NCI-H1105 treated with DMSO at 0.1 percent for 48 hours (cell line): ENCODE measurements at places on chromosomes 6 and 20.

DNA sequence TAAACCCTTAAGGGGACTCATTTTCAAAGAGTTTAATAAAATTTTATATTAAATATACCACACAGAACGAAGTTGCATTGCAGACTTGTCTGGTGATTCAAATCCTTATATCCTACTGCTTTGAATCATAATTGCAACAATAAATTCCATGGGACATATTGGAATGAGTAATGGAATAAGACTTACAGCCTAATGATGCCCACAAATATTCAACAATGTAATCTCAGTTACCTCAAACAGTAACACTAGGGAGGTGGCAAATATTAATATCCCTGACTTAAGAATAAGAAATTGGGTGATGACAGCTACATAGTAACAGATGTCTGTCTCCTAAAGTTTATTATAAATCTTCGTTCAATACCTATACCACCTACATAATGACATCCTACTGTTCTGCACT, 52.6 kb downstream of the BMP5 start:
- DNase-seq: no peak

GRCh38 chr6:101397199-101397598, 3.7 kb downstream of the GRIK2 start:
- no peak for DNase-seq

- DNase-seq: peak; percentile 81
Observed at GRCh38 chr6:46113370-46113769, 16.4 kb upstream of the ENPP4 start.

- no peak for DNase-seq
Observed at GRCh38 chr20:1817577-1818211, 77.5 kb upstream of the SIRPA start.

- no peak for DNase-seq
Observed at GRCh38 chr20:8938532-8938931, 130.4 kb upstream of the PLCB4 start.

DNA sequence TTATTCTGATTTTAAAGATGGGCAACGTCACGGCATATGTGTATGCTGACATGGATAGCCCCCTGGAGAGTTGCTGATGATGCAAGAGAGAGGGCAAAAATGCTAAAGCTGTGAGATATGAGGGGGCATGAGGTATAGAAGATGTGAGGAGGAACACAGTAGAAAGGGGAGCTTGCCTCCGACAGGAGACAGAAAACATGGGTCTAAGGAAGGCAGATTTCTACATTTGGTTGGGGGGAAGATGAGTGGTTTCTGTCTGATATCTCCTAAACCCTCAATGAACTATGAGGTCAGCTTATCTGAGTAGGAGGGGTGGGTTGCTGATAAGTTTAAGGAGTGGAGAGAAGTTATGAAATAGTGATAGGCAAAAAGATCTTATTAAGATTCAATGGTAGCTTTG, 6.0 kb downstream of the RNF24 start:
- DNase-seq: no peak

- no peak for DNase-seq
Observed at GRCh38 chr6:38212116-38212515, 392.6 kb downstream of the ZFAND3 start.

DNA sequence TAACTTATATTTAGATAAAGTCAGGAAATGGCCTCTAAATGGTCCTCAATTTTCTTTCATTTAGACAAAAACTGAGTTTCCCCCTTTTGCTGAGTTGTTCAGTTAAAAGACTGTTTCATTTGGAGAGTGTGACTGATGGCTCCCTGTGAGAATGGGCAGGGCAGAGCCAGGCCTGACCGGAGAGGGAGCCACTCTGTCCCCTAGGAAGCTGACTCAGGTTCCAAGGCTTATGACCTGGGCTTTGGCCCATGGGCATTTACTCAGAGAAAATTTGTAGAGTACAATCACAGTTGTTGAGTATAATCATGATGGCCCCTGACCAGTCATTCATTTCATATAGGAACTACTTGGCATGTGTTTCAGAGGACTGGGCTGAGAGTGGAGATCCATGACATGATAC, 37.0 kb upstream of the AIG1 start:
- DNase-seq: no peak

GRCh38 chr6:165663377-165663735, 315 bp upstream of the PDE10A start:
- peak; percentile 50 for DNase-seq

DNA sequence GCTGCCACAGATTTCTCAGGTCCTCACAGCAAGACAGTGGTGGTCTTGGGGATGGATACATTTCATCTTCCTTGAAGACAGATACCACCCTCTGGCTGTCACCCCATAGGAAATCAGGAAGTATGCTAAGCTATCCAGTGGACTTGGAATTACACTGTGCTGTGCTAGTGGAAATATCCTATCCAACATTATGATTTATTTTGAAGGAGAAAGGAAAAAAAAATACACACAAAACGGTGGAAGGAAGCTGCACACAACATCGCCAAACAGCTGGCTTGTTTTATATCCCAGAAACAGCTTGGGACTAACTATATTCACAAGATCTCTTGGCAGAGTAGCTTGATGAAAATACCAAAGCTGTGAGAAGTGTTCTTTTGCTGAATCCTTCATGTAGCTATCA, 257.6 kb downstream of the LAMA2 start:
- DNase-seq: no peak

- DNase-seq: no peak
Observed at GRCh38 chr6:126167726-126168125, 172.2 kb upstream of the CENPW start.

DNA sequence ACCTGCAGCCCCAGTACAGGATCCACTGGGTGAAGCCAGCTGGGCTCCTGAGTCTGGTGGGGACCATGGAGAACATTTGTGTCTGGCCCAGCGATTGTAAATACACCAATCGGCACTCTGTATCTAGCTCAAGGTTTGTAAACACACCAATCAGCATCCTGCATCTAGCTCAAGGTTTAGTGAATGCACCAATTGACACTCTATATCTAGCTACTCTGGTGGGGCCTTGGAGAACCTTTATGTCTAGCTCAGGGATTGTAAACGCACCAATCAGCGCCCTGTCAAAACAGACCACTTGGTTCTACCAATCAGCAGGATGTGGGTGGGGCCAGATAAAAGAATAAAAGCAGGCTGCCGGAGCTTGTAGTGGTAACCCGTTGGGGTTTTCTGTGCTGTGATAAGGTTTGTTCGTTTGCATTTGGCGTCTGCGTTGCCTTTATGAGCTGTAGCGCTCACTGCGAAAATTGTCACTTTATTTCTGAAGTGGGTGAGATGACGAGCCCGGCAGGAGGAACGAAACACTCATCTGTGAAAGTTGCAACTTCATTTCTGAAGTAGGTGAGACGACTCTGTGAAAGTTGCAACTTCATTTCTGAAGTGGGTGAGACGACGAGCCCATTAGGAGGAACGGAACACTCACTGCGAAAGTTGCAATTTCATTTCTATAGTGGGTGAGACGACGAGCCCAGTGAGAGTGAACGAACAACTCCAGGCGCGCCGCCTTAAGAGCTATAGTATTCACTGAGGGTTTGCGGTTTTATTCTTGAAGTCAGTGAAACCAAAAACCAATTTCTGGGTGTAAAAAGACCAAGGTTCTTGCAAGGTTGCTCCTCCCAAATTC, 31.1 kb downstream of the SERPINB6 start:
- DNase-seq: no peak

DNA sequence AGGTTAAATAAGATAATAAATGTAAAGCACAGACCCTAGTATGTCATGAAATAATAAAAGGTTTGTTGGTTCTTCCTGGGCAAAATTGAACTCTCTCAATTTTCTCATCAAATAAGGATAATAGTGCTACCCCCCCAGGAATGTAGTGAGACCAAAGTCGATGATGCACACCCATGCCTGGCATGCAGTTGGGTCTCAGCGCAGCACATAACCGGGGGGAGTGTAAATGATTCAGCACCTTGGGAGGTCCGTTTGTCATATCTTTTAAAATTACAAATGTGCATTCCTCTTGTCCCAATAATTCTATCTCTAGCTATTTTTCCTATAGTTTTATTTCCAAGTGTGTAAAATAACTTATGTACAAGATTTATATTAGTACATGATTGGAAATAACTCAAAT, 31.3 kb upstream of the CCDC167 start:
- no peak for DNase-seq

- DNase-seq: peak; percentile 53
Observed at GRCh38 chr6:130517444-130517931, 151.7 kb downstream of the TMEM200A start.

DNA sequence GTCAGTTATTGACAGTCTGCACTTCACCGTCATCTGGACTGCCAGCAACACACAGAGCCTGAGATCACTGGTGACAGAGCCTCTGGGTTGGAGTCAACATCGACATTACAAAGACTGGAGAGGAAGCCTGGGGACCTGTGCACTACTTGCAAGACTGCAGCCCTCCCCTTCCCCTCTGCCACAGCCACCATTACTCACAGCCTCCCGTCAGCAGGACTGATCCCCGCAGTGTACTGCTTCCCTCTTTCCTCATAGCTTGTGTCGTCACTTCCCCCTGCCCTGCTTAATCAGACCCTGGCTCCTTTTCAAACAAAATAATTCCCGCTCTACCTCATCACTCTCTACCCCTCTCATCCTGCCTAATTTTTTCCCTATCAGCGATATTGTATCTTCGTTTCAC, 235.5 kb upstream of the KCNQ5 start:
- no peak for DNase-seq

DNA sequence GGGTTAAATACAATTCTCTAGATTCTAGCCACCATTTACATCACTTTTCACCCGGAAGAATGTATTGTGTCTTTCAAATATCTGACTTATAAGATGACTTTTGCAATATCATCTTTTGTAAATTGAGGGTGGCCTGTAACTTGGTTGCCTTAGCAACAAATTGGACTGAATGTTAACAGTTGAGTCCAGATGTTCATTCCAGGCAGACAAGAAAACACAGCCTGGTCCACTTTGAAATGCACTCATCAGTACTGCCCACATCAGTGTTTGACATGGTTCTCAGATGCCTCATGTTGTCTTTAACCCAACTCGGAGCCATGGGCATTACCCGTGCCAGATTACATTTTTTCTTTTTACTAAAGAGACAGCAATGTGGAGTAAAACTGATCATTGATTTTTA, 781.6 kb upstream of the CHD6 start:
- DNase-seq: no peak

GRCh38 chr20:39176457-39176856, 214.3 kb downstream of the DHX35 start:
- DNase-seq: no peak

DNA sequence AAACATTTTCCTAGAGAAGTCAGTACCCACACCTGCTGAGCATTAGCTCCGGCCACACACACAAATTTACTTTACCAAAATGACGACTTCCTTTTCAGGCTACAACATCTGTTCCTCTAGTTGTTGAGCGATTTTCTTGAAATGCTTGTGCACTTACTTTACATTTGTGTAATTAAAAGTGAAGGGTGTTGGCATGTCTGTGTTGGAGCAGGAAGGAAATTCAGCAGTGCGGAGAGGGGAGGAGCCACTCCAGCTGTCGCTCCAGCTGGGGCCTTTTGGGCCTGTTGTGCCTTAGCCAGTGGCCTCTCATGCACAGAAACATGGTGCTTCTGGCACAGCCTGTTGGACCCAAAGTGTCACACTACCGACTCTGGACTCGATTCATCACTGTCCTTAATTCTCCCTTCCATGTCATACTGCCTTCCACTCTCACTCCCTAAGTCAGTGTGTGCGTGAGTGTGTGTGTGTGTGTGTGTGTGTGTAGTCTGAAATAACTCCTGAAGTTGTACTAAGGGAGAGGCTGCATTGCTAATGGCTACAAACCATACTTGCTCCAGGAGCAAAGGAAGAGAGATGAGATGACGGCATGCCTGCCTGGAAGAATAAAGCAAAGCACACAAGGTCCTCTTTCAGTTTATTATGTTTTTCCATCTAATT, 191.8 kb upstream of the ARG1 start:
- DNase-seq: no peak

DNA sequence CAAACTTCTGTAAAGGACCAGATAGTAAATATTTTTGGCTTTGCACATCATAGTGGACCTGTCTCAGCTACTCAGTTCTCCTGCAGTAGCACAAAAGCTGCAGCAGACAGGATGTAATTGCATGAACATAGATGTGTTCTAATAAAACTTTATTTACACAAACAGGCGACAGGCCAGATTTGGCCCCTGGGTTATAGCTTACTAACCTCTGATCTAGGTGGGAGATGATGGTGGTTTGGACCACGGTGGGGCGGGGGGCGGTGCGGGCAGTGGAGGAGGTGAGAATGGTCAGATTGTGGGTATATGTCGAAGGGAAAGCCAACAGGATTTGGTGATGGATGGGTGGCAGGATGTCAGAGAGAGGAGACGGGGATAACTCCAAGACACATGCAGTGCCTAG, 196.3 kb downstream of the ZMYND8 start:
- no peak for DNase-seq

GRCh38 chr20:37305079-37305478, 15.6 kb downstream of the MANBAL start:
- DNase-seq: no peak

- DNase-seq: no peak
Observed at GRCh38 chr6:170019818-170020583, 268.6 kb downstream of the ERMARD start.

- DNase-seq: no peak
Observed at GRCh38 chr20:57612436-57612835, 7.8 kb downstream of the ZBP1 start.

- DNase-seq: no peak
Observed at GRCh38 chr6:122692175-122692598, 82.0 kb downstream of the PKIB start.

DNA sequence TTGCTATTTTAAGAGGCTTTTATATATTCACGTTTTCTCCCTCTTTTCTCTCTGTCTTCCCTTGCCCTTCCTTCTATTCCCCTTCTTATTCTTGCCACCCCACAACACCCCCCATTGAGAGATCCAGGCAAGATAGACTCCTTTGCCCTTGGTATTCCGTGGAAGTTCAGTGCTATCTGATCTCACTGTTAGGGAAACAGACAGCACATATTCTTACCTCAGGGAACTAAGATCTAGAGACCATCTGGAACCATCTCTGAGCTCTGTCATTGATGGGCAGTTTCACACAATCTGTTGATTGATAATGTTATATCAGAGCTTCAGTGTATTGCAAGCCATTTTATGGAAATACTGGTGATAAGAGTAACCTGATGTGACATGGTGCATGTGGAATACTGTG, 228.8 kb downstream of the ARID1B start:
- no peak for DNase-seq

DNA sequence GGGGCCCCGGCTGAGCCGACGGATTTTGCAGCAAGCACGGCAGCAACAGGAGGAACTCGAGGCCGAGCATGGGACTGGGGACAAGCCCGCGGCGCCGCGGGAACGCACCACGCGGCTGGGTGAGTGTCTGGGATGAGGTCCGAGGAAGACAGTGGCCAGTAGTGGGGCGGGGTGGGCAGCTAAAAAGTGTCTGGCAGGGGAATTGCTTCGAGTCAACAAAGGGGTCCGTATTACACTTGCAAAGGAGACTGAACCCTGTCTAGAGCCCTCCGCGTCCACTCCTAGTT, 356 bp downstream of the BYSL start:
- DNase-seq: no peak

- DNase-seq: no peak
Observed at GRCh38 chr20:4070323-4071177, 55.2 kb upstream of the RNF24 start.
